ENCODE measurements at places on chromosomes 4 and X.
A peak's percentile ranks its signal among the peaks of the same experiment; 100 is the strongest.

DNA sequence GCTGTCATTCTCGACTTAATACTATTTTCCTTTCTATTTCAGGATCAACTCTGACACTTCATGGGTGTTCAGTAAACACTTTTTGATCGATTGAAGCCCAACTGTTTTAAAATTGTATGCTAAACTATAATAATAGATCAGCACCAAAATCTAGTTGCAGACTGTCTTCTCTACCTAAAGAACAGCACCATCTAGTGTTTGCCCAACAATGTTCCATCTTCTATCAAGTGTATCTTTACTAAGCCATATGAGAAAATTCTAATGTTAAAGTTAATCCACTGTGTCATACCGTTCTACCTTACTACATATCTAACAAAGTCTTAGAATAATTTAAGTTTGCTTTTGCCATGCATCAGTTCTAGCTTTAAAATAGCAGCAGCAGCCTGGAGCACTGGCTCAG lies 113.0 kb upstream of the PRDX4 start:
- DNase-seq = peak; percentile 66

GRCh38 chrX:662126-662525 lies 31.5 kb downstream of the SHOX start:
- no peak for DNase-seq

DNA sequence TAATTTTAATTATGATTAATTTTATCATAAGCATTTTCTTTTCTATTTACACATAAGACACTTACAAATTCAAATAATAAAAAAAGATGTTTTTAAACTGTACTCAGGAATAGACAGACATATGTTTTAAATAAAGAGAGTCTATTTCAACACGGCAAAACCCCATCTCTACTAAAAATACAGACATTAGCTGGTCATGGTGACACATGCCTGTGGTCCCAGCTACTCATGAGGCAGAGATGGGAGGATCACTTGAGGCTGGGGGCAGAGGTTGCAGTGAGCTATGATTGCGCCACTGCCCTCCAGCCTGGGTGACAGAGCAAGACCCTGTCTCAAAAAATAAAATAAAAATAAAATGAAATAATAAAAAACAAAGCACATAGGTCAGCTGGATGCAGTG lies 14.8 kb downstream of the FAM9B start:
- no peak for DNase-seq

- no peak for DNase-seq
These were observed 17.5 kb upstream of the GYG2 start for GRCh38 chrX:2811271-2811670.

- DNase-seq = no peak
These were observed 81.4 kb downstream of the SH3RF1 start for GRCh38 chr4:169189372-169189771.

DNA sequence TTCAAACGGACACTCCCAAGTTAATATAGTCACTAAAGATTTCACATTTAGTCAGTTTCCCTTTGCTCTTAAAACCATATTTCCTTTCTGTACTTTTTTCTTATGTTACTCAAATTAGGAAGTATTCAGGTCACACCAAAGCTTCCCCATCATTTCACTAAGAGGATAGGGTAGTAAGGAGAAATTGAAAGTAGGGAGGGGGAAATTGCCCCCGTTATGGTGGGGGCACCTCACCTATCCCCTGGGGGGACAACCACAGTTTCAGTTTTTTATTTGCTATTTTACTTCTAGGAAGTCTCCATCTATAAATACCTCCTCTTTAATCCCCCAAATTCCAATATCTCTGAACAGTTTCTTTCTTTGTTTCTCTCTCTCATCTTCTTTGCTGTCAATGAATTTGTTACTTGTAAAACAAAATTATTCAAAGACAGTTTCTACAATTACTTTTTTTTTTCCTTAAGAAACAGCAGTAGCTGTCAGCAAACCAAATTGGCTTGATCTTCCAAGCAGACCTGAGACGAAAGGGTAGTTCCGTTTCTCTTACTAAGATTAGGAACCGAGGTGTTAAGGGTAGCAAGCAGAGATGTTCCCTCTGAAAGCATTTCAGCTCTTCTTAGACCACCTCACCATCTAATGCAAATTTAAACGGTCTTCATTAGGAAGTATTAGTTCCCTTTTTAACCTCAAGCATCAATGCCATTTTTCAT lies 160.2 kb upstream of the KLF3 start:
- DNase-seq = no peak

DNA sequence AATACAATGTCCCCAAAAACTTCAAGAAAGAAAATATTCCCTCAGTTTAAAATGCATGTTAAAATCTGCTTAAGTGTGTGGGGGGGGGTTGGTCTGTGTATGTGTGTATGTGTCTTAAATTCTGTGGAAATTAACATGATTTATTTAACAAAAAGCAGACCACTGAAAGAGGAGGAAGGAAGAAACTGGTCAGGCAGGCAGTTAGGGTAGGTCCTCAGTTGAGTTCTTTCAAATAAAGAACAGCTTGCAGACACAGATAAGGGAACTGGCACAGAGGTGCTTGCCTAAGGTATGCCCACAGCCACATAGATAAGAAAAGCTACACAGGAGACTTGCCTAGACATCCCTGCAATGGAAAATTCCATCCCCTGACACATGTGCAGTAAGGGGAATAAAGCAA lies 28.8 kb upstream of the TFDP3 start:
- DNase-seq = no peak

GRCh38 chr4:13088726-13089658 lies 395.1 kb downstream of the RAB28 start:
- no peak for DNase-seq

GRCh38 chrX:1336331-1336943 lies at the start of gene IL3RA:
Gene IL3RA (plus strand): TSS chrX:1336785. CDS start chrX:1341766, 4,981 bp downstream.
- DNase-seq = peak; percentile 93

DNA sequence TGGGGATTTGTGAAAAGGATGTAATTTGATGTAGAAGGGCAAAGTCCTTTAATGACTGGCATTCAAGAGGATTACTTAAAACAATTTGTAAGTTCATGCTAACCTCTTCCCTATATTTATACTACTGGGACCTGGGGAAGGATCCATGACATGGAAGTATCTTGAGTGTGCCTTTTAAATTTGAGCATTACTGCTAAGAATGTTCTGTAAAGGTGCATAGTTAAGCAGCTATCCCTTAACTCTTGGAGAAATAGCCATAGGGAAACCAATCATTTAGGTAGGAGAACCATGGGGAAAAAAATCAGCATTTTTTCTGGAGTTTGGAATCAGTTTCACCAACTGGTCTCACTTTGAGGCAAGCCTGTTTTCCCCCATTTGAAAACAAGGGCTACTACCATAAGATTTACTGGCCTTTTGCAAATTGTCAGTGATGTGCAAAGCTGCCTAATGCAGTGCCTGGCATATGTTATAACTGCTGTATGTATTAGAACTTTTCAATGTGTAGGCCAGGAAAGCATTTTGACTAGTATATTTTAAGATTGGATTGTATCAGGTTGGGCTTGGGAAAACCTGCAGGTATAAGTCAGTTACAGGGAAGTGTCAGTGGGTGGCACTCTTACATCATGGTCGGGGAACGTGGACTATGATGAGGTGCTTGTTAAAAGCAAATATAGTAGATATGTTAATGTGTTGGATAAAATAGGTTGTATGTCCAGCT lies 72.1 kb downstream of the PRSS12 start:
- DNase-seq = peak; percentile 82

GRCh38 chr4:156781852-156782251 lies 189.7 kb downstream of the PDGFC start:
- no peak for DNase-seq

DNA sequence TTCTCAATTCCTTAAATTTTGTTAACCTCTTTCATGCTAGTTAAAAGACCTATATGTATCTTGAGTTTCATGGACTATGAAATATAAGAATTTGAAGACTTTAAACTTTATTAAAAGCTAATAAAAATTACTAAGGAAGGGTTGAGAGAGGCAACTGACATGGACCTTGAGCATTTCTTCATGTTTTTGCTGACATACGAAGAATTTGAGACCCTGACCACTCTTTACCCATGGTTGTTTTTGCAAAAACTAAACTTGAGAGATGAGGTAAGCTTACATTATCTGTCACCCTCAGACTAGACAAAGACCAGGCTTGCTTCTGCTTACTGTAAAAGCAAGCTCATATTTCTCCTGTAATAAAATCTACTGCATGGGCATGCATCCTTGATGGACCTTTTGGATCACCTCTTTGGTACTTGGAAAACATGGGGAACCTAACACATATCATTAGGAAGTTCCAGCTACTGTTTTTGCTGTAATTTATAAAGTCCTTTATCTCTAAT lies 338.2 kb upstream of the PABPC4L start:
- DNase-seq = no peak

- DNase-seq = no peak
These were observed 55.9 kb upstream of the NKX1-1 start for GRCh38 chr4:1462009-1462767.

- DNase-seq = peak; percentile 34
These were observed 3.0 kb downstream of the RAP2C start for GRCh38 chrX:132216283-132216682.

DNA sequence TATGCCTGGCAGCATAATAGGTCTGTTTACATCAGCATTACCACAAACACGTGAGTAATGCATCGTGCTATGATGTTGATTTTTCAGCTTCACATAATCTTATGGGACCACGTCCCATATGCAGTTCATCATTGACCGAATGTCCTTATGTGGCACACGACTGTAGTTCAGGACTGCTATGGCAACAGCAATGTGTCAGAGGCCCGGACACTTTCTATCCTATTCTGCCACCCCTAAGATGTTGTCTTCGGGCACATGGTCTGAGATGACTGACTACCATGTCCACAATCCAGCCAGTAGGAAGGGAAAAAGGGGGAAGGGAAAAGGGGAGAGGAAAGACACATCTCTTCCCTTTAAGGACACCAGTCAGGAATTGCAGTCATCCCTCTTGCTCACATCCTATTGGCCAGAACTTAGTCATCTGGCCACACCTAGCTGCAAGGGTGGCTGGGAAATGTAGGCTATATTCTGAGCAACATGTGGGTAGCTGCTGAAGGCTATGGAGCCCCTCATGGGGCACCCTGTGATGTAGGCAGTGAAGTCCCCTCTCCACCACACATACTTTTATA lies 196.0 kb upstream of the RBPJ start:
- no peak for DNase-seq

GRCh38 chr4:3288571-3289094 lies 4.2 kb upstream of the RGS12 start:
- DNase-seq = no peak

DNA sequence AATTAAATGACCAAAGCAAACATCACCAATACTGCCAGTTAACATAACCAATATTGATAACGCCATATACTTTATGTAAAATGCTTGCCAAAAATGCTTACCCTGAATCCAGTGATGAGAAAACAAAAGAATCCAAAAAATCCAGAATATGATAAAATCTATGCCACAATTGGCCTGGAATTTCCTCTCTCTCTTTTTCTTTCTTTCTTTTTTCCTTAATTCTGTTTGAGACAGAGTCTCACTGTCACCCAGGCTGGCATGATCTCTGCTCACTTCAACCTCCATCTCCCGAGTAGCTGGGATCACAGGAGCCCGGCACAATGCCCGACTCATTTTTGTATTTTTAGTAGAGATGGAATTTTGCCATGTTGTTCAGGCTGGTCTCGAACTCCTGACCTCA lies 9.8 kb upstream of the SLC7A11 start:
- no peak for DNase-seq

DNA sequence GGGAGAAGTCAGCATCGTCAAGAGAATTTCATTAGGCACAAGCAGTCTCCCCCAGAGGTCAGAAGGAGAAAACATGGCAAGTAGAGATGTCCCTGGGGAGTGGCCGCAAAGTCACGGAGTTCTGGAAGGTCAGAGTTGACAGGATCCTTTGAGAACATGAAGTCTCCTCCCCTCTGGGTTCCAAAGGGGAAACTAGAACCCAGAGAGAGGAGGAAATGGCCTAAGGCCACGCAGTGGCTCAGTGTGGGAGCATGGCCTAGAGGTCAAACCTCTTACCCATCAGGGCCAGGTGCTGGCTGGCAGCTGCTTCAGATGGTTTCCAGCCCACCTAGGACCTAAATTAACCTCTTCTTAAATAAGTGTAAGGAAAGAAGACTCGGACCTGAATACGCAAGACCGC lies 884 bp downstream of the IDH3G start:
- no peak for DNase-seq

- peak; percentile 86 for DNase-seq
These were observed at the start of gene AMOT for GRCh38 chrX:112840382-112841113. Gene AMOT (minus strand): TSS chrX:112840831. CDS start chrX:112823126, 17,705 bp downstream.

- DNase-seq = no peak
These were observed 793 bp upstream of the DCUN1D4 start for GRCh38 chr4:51842167-51842553.

DNA sequence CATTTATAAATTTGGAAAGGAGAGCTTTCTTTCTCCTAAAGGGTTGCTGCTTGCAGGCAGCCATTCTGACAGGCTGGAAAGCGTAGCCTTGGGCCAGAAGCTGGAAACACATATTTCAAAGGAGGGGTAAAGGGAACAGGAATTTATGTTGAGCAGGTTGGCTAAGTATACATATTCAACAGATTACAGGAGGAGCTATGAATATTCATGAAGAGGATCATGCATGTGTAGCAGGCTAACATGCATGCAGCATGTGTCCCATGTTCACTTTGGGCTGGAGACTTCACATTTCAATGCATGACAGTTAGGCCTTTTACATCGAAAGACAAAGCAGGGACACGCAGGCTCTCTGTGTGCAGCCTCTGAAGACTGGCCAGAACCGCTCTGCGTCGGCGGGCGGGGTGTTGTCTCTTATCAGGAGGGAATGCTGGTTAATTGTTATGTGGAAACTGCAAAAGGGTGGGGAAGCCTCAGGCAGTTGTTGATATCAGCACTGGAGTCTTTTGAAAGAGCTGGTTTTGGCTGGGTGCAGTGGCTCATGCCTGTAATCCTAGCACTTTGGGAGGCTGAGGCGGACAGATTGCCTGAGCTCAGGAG lies 31.5 kb downstream of the CASP3 start:
- DNase-seq = peak; percentile 72

- DNase-seq = no peak
These were observed 71.9 kb downstream of the NPNT start for GRCh38 chr4:105967058-105967658.

DNA sequence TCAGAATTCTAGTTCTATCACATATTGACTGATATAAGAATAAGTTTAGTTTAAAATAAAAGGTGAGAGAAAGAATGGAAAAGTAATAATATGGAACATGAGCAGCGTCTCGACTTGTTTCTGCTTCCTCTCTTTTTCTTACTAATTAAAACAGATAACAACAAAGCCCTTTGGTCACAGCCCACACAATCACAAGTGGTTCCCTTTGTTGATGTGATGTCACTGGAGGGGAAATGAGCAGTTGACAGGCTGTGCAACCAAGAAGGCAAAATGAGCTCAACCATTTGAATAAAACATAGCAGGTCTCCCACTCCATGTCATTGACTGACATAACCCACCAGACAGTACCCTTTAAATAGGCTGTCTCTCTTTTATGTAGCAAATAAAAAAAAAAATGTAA lies 342.5 kb upstream of the MAGEB2 start:
- DNase-seq = no peak
